ENCODE measurements at places on chromosomes 6 and 20.

GRCh38 chr6:54719633-54720032 is 126.9 kb upstream of the FAM83B start:
- DNase-seq = no peak

DNA sequence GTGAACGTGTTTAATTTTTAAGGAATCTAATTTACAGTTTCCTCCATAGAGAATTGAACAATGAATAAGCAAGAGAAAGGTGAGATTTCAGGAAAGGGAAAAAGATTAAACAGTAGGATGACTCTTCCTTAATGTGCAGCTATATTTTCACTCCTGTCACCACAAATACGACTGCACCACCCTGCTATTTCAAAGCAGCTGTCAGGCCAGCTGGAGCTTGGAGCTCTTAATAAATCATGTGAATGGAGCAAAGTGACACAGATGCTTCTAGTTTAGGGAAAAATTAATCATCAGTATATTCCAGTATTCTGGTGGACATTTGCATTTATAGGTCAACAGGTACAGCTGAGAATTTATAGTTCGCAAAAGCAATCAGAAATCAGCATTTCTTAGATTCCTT is 56.5 kb upstream of the PKIB start:
- no peak for DNase-seq

- no peak for DNase-seq
Measured at GRCh38 chr6:78363688-78364087, 503.7 kb upstream of the IRAK1BP1 start.

DNA sequence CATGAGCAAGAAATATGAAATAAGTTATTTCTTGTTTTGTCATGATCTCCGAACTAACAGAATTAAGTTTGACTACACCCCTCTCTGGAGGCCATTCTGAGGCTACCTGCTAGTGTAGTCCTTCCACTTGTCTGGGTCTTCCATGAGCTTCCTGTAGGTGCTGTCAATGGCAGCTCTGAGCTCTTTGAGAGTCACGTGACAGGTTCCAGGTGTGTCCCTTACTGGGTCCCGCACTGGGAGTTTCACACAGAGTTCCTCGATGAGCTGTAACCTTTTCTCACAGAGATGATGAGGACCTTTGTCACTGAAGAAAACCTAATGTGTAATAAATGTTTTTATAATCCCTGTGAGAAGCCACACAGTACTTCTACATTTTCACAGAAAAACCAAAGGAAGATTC is 186.6 kb downstream of the SYNE1 start:
- DNase-seq = no peak

GRCh38 chr6:79466207-79466834 is 70.9 kb downstream of the LCA5 start:
- DNase-seq = no peak

DNA sequence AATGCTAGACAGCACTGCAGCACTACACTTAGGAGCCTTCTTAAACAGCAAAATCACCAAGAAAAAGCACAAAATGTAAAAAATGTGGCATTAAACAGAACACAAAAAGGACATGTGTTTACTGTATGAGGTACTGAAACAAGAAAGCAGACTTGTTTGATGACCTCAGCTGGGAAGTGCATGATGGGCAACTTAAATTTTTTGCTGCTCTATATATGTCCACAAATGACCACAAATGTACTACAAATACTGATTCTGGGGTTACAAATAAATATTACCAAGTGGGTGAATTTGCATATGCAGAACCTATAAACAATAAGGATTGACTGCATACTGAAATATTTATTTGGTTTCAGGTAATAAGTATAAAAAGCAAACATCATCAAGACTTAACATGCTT is 13.1 kb downstream of the RAB23 start:
- DNase-seq = no peak

DNA sequence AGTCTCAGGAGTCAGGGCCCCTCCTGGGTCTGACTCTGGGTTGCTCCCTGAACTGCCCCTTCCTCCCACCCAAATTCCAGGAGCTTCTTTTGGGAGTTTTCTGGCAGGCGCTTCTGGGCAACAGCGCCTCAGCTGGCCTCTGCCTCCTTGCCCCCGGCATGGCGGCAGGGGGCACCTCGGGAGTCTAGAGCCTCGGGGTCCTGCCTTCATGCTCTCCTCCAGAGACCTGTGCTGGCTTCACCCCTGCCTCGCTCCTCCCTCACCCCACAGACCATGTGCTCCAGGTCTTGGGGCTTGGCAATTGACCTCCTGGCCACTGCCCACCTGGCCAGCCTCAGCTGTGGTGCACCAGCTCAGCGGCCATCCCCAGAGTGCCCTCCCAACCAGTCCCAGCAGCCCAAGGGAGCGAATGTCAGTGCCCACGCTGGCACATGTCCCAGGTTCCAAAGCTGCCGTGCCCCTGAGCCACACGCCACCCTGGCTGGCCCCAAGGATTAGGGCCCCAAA is 43.4 kb downstream of the SRC start:
- DNase-seq = no peak

GRCh38 chr6:113385020-113385431 is 472.1 kb upstream of the MARCKS start:
- DNase-seq = no peak

- DNase-seq = no peak
Measured at GRCh38 chr20:21361266-21361665, 36.1 kb downstream of the NKX2-4 start.

- DNase-seq = no peak
Measured at GRCh38 chr6:32763421-32763820, at the start of gene HLA-DQB2. Gene HLA-DQB2, minus strand, starts transcription at chr6:32763532. Its CDS starts 62 bp downstream, at chr6:32763470.

DNA sequence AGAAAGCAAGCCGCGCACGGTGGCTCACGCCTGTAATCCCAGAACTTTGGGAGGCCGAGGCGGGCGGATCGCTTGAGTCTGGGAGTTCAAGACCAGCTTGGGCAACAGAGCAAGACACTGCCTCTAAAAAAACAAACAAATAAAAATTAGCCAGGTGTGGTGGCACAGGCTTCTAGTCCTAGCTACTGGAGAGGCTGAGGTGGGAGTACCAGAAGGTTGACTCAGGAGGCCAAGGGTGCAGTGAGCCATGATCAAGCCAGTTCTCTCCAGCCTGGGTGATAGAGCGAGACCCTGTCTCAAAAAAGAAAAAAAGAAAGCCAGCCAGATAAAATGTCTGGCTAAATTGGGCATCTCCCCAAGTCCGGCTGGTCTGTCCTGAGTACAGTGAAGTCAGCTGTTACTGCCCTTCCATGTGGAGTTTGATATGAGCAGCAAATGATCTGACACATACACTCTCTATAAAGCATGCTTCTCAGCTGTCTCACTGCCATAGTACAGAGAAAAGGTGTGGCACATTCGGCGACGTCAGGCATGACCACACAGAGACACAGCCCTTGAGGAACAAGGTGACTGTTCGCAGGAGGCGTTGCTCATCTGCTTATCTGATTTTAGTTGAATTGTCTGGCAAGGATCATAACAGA is 13.0 kb downstream of the CD83 start:
- DNase-seq = no peak

- DNase-seq = no peak
Measured at GRCh38 chr6:54680531-54680930, 166.0 kb upstream of the FAM83B start.

GRCh38 chr6:154247119-154247861 is 109.3 kb downstream of the IPCEF1 start:
- DNase-seq = no peak

- DNase-seq = no peak
Measured at GRCh38 chr20:46420878-46421277, 14.5 kb upstream of the ELMO2 start.

- no peak for DNase-seq
Measured at GRCh38 chr20:63545814-63546213, 1.7 kb downstream of the SRMS start.

DNA sequence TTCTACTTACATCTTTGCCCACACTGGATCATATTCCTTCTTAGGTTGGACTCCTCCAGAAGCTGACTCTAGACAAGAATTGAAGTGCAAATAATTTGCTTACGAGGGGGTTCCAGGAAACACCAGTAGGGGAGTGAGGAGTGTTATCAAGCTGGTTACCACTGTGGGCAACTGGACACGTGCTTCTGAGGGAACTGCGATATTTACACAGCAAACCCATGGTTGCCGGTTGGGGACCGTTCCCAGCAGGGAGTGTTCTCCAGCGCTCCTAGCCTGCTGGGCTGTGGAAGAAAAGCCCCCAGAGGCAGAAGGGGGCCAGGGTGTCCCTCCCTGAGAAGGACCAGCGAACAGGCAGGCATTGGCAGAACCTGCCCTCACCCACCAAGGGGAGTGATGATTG is 21.7 kb downstream of the MDFI start:
- no peak for DNase-seq

- no peak for DNase-seq
Measured at GRCh38 chr6:170226647-170227046, 64.2 kb downstream of the DLL1 start.

- DNase-seq = no peak
Measured at GRCh38 chr6:35360349-35361138, 18.2 kb downstream of the PPARD start.

DNA sequence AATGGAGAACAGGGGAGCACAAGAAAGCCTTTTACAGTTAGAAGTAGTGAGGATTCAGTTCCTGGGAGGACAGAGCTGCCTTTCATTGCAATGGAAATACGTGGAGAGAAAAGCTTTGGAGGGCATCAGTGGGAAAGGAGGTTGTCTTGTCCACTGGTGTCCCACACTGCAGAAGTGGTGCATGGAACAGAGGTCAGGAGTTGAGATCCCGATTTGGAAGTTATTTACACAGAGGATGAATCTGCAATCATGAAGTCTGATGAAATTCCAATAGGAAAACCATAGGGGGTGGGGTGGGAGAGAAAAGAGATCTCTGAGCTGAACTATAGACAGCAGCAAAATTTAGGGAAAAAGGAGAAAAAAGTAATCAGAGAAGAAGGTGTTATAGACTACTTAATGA is 33.6 kb downstream of the ADGRG6 start:
- DNase-seq = no peak
